ENCODE measurements at places on chromosomes 3 and 15.
A peak's percentile ranks its signal among the peaks of the same experiment; 100 is the strongest.

DNA sequence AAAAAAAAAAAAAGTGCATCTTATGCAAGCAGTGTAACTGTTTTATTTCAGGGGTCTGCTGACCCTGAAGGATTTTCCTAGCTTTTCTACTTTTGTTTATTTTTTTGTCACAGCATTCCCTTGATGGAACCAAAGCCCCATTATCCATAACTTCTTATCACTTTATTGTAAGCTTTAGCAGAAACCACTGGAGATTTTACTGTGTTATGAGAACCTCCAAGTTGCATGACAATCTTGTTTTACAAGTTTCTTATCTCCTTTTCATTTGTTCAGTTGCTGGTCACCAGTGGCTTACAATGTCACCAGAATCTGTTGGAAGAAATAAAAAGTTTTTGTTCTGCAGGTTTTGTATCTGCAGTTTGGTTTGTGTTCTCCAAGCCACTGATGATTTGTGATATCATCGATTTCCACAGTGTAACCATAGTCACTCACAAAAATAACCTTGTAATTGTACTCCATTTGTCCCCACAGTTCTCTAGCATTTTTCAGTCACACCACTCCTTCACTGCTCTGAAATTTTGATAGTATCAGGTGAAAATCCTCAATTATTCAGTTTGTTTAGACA, 660.0 kb downstream of the RBMS3 start:
- DNase-seq, result no peak

- DNase-seq, result no peak
Observed at GRCh38 chr3:72134989-72135451, 350.1 kb upstream of the PROK2 start.

- no peak for DNase-seq
Observed at GRCh38 chr3:152079980-152080379, 188.7 kb upstream of the MBNL1 start.

GRCh38 chr3:133915685-133916658, 20.3 kb upstream of the RAB6B start:
- no peak for DNase-seq

GRCh38 chr15:31216215-31216911, 110.3 kb upstream of the KLF13 start:
- DNase-seq, result peak; percentile 16

DNA sequence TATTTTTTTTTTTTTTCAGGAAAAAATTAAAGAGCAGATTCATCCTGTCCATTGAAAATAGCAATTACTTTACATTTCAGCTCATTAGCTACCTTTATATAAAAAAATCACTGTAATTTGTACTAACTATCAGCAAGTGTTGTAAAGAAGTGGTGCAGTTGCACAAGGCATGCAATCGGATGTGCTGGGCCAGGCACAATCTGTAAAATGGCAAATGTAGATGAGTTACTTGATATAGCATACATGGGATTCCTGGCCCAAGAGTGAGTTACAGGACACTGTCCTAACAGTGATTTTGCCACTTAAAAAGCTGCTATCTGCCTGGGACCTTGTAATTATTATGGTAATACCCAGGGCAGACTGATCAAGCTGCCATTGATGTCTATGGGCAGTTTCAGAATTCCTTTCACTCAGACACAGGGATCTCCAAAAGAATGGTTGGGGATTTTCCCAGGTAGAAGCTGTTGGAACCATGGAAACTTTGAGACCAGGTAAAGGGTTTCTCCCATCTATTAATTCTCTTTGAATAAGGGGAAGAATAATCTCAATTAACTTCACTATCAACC, 182.2 kb upstream of the ICE2 start:
- DNase-seq, result no peak

- DNase-seq, result no peak
Observed at GRCh38 chr3:8962226-8962861, 928 bp downstream of the RAD18 start.

GRCh38 chr3:134694946-134695543, 44.2 kb upstream of the KY start:
- no peak for DNase-seq

GRCh38 chr3:142275856-142276255, 50.5 kb upstream of the GK5 start:
- DNase-seq, result no peak

DNA sequence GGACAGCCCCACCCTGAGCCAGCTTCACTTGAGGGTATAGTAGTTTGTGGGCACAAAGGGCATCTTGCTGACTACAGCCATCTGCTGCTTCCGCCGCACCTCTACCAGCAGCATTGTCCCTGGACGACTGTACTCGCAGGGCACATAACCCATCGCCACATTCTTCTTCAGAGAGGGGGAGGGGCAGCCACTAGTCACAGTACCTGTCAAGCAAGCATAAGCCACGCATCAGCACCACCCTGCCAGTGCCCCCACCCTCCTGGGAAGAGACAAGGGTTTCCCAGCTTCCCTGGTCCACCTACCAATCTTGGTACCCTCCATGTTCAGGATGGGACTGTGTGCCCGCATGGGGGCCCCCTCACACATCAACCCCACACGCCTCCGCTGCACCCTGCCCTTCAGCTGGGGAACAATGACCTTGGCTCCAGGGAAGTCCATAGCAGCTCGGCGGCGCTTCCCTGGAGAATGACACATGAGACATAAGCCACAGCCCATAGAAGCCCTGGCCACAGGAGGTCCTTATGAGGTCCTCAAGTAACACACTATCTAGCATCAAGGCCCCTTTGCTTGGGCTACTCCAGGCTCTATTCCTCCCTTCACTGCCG, 4.7 kb downstream of the AMT start:
- DNase-seq, result no peak

- DNase-seq, result no peak
Observed at GRCh38 chr3:45616158-45616557, 21.6 kb downstream of the LIMD1 start.

- DNase-seq, result no peak
Observed at GRCh38 chr3:128504963-128505730, 12.1 kb upstream of the GATA2 start.

- no peak for DNase-seq
Observed at GRCh38 chr3:184379358-184380184, at the start of gene CHRD. CHRD (plus strand) TSS chr3:184380054; CDS start chr3:184380319, 265 bp downstream.

- DNase-seq, result no peak
Observed at GRCh38 chr15:31175484-31175883, 74.0 kb upstream of the TRPM1 start.

DNA sequence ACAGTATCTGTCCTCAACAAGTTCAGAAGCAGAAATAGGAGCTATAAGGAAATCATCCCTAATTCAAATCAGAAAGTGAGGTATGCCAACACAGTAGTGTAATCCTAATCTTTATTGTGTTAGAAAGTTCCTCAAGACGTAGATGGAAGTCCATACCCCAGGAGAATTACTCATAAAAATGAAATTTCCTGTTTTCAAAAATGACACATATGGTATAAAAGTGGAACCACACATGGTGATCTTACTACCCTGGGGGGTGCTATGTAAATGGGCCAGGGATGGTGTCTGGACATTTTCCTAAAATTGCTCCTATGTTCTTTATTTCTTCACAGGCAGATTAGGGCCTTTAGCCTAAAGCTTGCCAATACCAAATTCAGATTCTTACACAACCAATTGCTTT, 204.1 kb downstream of the ARRDC4 start:
- DNase-seq, result no peak

DNA sequence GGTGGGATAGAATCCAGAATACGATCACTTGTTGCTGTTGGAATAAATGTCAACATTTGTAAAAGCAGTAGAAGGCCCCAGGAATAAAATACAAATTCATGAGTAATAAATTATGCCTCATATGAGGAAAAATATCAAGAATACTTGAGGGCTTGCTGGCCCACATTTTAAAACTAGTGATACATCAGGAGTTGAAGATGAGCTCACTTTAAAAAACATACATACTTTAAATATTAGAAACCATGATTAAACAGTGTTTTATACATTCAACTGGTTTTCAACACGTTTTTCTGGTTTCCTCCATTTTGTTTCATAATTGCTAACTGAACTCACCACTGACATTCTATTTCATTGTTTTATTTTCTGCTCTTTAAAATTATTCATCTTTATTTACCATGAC, 141.4 kb downstream of the TFG start:
- DNase-seq, result no peak

GRCh38 chr3:15032650-15033049, 32.5 kb downstream of the MRPS25 start:
- DNase-seq, result no peak

DNA sequence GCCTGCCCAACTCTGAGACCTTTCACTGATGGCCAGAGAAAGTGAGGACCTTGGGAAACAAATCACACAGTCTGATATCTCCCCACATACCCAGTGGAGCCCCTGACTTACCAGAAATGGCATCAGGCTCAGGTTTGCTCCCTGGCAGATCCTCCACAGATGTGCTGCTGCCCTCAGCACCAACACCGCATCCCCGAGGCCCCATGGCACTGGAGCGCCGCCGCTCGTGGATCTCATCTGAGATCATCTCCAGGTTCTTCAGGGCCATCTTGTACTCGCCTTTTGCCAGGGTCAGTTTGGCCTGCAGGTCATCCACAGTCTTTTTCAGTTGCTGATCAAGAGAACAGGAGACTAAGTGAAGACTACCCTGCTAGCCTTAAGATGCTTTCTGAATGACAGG, 52.7 kb downstream of the CAPN7 start:
- no peak for DNase-seq

DNA sequence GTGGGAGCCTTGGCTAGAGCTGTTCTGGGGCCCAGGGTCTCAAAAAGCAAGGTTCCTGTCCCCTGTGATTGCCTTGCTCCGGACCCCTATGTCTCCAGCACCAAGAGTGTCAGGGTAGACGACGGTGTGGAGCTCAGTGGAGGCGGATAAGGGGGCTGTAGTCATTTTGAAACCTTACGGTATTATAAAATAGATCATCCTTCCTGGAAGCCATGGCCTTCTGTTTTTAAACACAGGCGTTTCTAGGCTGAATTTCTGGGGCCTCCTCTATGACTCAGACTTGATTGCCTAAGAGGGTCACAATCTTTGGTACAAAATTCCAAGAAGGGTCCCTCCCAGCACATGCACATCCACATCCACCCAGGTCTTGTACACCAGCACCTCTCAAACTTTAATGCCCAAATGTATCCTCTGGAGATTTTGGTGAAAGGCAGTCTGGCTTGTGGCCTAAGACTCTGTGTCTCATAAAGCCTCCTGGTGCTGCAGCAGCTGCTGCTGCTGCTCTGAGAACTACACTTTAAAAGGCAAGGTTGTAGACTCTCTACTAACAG, 70.5 kb upstream of the XCR1 start:
- DNase-seq, result no peak

DNA sequence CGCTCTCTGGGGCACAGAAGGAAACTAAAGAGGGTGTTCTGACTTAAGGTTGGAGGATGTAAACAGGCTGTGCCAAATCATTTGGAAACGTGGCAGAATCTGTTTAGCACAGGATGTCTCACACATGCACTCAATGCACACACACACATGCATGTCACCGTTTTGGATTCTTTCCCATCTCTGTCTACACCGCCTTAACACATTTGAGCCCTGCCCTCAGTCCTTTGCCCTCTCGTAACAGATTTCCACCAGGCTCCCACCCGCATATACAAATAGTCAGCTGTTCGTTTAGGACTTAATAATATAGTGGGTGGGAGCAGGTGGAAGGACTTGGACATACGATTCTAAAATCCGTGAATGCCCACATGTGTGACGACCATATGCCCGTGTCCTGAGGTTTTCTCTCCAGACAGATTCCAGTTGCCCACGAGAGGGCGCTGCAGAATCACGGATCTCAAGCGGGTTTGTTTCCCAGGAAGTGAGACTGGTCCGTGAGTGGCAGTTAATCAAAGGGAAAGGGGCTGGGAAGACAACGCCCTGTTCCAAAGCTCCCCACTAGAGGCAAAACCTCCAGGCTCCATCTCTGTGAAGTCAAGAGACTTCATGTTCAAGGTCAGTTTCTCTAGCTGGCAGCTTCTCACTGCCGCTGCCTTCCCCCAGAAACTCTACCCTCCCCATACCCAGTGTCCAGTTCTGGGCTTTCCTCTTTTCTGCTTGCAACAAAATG, 44.5 kb downstream of the NOX5 start:
- DNase-seq, result peak; percentile 37

GRCh38 chr3:124089214-124089613, 97.3 kb upstream of the ROPN1 start:
- no peak for DNase-seq

DNA sequence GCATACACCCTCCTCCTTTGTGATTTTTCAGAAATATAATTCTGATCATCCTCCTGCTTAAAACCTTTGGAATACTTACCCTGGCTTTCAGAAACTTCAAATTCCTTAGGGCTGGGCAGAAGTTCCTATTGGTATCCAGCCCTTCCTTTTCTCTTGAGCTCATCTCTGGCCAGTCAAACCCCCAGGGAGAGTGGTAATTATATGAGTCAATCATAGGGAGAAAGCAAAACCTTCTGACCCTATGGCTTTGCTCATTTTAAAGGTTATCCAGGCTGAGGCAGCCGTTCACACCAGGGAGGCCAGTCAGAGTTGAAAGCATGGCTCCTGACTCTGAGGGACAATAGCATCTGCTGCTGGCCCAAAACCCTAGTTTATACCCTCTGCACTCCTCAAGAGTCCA, 23.9 kb upstream of the CTNNB1 start:
- no peak for DNase-seq

GRCh38 chr15:75920079-75920478, 16.4 kb downstream of the FBXO22 start:
- DNase-seq, result no peak

GRCh38 chr3:185069037-185070030, 83.5 kb downstream of the C3orf70 start:
- no peak for DNase-seq

GRCh38 chr3:115111632-115112031, 35.5 kb downstream of the ZBTB20 start:
- no peak for DNase-seq

DNA sequence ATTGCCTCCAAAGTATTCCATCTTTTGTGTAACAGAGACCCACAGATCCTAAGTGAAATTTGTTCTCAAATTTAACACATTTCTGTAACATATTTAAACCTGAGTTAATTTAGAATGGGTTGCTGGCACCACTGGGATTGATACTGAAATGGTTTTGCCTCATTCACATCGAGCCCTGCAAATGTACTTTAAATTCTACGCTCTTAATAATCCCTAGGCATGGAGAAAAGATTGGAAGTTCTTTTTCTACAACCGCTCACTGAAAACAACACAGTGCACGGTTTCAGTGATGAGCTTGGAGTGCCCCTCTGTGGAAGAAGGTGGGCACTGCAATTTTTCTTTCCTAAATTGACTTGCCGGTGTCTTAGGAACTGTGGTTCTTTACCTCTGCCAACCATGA, 109.9 kb upstream of the ATP11B start:
- DNase-seq, result peak; percentile 7

DNA sequence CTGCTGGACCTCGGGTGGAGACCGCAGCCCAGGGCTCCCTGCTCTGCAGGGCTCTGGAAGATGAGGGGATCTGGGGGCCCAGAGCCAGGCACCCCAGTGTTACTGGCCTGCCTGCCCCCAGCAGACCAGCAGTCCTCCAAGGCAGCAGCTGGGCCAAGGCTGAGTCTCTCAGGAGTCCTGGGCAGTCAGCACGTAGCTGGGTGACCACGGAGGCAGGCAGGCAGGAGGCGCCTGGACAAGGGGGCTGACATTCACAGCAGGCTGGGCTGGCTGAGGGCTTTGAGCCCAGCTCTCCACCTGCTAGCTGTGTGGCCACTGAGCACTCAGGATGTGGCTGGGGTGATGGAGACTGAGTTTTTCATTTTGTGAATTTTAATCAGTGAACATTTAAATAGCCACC, 67.9 kb downstream of the IQSEC1 start:
- DNase-seq, result no peak

- no peak for DNase-seq
Observed at GRCh38 chr3:31724651-31725050, 191.9 kb downstream of the STT3B start.
